Activated naive CD8-positive, alpha-beta T cell treated with anti-CD3 and anti-CD28 coated beads for 36 hours (primary cell): ENCODE measurements at places on chromosomes 5 and 9.

GRCh38 chr5:175752826-175753535 lies 95.1 kb downstream of the HRH2 start:
- DNase-seq: no peak

GRCh38 chr9:114478871-114479270 lies 26.4 kb downstream of the WHRN start:
- no peak for DNase-seq

DNA sequence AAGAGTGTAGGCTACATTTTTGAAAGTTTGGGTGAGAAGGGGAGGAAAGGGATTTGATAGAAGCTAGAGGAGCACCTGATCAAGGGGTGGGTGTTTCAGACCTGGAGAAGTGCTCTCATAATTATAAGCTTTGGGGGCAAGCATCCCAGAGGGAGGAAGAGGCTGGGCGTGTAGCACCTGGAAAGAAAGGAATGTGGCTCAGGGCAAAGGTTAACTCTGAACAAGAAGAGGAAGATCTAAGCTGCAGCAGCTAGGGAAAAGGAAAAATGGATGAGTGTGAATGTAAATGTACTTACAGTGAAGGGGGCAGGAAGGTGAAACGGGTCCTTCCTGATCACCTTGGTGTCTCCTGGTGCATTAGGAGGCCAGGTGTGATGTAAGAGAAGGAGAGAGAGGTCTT lies 49.8 kb upstream of the ANKRD55 start:
- DNase-seq: no peak

GRCh38 chr9:91522481-91522880 lies 98.8 kb upstream of the NFIL3 start:
- no peak for DNase-seq

DNA sequence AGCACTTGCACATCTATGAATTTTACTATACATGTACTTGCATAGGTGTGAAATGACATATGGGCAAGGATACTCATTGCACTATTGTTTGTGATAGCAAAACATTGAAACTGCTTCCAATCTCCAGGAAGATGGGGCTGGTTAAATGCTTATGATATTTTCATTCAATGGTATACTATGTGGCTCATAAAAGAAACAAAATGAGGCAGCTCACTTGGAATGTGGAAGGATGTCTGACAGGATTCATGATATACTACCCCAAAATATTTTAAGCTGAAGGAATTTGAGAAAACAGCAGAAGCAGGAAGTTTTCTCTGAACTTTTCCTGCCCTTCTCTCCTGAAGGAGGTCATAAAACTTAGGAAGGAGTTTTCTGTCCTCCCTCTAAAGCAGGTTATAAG lies 99.6 kb upstream of the CAST start:
- DNase-seq: no peak

- no peak for DNase-seq
These were observed 14.1 kb downstream of the MAN2A1 start for GRCh38 chr5:109703829-109704228.

DNA sequence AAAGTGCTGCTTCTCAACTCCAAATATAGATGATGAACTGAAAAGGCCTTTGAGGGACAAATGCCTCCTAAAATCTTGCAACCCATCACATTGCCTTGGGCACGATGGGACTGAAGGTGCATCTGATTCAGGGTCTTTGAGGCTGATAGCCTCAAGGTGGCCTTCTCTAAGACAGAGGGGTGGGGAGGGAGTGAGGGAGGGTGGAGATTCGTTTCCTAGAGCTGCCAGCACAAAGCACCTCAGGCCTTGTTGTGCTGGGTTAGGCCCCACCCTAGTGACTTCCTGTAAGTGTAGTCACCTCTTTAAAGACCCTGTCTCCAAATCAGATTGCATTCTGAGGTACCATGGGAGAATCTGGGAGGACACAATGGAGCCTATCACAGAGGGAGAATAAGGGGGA lies 57.1 kb downstream of the BARX1 start:
- no peak for DNase-seq

DNA sequence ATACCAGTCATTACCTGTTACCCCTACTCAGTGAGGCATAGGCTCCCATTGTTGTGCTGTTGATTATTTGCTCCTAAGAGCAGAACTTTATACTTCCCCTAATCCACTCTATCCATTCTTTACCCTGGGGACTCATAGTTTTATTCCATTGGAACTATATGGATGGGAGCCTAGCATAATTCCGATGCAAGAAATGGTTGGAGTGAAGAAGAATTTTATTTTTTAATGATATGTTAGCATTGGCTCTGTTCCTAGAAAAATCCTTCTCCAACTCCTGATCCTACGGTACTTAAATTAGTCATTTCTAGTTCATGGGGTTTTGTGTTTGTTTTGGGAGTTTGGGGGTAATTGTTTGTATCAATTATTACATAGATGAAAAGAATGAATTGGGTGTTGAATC lies 191.5 kb downstream of the GOLPH3 start:
- DNase-seq: no peak

DNA sequence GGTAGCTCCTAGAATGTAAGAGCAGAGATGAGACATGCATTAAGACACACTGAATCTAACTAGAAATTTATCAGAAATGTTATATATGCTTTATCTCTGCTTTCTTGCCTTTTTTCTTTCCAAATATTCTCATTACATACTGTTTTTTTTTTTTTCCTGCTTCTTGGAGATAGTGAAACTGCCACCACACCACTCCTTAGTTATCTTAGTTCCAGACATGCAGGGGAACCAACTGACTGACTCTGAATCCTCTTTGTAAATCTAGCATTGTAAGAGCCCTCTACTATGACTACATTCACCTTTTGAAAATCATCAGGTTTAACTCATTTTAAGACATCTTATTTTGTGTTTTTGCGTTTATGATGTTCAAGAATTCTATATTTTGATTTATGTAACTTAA lies 181.3 kb upstream of the ST8SIA4 start:
- no peak for DNase-seq

- no peak for DNase-seq
These were observed 7.1 kb downstream of the BRD9 start for GRCh38 chr5:885529-885928.

GRCh38 chr9:89388084-89388867 lies 70.0 kb downstream of the SECISBP2 start:
- DNase-seq: no peak

- no peak for DNase-seq
These were observed 331.8 kb downstream of the NDUFS4 start for GRCh38 chr5:53892224-53892623.

DNA sequence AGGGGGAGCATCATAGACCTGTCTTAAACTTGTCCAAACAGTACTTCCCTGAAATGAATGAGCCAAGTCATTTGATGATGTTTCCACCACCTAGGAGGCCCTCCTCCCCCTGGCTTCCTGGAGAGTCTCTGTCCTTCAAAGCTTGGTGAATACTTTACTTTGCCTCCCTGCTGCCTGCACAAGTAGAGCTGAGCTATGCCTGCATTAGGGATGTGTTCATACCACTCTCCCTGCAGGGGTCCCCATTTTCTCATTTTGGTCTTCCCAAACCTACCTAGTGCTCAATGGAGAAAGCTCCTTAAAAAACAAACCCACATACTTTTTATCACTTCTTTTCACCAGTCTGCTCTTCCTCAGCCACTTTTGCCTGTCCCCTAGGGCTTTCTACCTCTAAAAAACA lies 7.7 kb downstream of the CCNI2 start:
- DNase-seq: no peak

DNA sequence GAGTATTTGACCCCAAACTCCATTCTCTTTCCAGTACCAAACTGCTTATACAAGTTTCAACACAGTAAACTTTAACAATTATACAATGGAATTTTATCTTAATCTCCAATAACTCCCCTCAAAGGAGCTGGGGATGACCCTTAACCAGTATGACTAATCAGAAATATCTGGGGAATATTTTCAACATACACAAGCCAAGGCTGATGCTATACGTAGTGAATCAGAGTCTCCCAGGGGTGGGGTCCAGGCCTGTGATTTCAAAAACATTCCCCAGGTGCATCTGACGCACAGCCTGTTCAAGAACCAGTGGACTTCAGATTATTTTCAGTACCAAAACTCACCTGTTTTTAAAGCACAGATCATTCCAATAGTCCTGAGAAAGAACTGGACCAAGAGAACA lies 11.8 kb upstream of the SEMA5A start:
- DNase-seq: no peak
